ENCODE measurements at places on chromosomes 7 and 10.

DNA sequence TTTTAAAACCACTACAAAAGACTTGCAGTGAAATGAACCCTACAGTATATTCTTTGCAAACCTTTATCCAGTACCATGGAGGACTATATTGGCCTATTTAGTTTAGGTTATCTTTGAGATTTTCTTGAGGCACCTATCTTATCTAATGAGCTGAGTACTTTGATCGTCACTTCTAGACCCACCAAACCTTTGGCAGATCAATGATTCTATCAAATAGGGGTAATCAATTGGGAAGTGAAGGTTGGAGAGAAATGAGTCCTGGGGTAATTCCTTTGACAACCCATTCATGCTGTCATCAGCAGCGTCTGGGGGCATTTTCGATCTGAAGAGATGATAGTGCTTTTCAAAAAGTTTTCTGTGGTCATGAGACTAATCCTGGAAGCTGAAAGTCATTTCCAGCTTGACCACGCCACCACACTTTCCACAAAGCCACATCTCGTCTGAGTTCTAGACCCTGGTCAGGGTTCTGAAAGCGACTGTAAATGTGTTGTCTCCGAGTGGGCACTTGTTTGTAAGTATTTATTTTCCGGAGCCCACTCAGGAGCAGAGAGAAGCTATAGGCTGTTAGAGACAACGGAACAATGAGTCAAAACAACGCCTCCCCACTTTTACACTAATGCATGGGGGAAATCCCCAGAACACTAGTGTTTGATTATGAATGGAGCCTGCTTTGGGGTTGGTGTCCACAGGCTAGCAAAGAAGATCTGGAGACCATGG lies 4.8 kb downstream of the EGR2 start:
- DNase-seq: no peak

DNA sequence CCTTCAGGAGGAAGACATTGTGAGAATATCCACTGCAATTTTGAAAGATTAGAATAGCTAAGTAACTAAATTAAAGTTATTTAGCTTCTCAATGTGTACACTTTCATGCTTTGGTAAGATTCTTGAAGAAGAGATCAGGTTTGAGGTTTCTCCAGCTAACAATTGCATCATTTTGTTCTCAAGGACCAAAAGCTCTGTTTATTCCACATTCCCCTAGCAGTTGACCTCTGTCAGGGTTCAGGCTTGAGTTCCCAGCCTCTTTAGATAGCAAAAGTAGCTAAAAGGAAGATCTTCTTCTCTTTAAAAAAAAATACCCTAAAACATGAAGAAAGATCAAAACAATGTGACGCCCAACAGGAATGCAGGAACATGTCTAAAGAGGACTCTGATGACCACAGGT lies 179.4 kb upstream of the IGFBP3 start:
- DNase-seq: no peak

DNA sequence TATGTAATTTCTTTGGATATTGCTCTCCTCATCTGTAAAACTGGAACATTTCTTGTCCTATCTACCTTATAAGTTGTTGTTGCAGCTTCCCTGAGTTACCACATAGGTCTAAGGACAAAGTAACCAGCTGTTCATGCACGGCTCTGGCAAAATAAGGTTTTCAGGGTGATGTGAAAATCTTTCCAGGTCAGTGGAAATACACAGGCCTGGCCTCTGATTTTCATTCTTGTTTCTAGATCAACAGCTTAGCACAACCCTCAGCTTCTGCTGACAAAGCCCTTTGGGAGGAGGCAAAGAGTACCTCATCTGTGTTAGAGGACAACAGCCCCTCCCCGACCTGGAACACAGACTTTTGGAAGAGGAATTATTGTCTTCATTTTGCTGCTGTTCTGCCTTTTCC lies 117.5 kb upstream of the AGK start:
- DNase-seq: no peak

DNA sequence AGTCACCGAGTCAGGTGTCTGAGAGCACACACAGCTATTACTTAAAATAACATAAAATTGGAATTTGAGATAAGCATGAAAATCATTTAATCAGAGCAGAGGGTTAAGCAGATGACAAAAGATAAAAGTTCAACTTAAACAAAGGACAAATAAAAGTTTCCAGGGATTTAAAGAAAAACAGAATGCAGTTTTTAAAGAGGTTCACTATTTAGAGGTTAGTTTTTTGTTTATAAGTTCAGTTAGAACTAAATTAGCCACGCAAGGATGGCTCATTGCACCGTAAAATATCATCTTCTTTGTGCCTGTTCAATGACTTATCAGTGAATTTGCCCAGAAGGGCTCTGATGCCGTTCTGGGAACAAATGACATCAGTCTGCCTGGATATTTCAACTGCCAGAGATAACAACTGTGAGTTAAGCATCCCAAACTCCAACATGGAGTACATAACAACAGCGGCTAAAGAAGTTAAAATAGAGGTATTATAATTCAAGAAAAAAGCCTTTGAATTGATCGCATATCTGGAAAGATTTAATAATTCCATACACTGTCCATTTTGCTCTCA lies 107.8 kb downstream of the ANK3 start:
- DNase-seq: no peak

DNA sequence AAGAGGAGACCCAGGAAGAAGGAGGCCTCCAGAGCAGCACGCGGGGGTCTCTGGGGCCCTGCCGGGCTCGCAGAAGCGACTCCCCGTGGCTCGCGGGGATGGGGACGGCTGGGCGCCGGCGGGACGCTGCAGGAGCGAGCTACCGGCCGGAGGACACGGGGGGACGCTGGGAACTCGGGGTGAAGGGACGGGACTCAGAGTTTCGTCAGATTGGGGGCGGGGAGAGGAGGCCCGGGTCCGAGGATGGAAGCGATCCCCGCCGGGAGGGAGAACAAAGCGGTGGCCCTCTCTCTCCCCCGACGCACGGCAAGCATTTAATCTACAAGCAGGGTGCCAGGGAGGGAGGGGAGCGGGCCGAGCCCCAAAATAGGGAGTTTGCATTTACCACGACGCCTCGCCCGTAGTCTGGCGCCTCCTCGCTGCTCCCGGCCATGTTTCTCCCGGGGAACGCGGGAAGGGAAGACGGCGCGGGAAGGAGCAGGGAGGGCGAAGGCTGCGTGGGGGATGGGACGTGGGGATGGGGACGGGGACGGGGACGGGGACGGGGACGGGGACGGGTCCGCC lies at the start of gene PRTFDC1:
Gene PRTFDC1 (minus strand): TSS at position 464 of the 564 bp plus-strand sequence. CDS start 31 bp downstream, at position 433.
- peak; percentile 78 for DNase-seq

DNA sequence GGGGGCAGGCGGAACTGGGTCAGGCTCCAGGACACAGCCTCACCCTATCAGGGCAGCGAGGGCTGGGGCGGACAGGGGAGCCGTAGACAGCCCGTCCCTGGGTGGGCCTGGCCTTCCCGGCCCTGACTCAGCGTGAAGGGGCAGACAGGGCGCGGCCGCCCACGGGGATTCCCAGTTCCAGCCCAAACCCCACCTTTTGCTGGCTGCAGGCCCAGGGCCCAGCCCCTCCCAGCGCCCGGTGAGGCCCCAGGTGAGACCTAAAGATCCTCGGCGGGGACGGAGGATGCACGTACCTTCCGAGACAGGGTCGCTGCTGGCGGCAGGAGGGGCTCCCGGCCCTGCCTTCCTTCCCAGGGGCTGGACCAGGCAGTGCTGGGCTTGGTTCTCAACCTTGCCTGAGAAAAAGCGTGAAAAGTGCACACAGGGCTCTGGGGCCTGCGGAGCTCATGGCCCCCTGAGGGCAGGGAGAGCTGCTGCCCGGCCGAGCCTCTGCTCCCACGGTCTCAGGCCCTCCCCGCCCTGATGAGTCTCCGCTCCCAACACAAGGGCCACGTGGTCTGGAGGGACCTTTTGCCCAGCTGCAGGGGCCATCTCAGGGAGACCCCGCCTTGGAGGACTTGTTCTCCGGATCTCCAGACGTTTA lies 43.9 kb upstream of the DNAJB6 start:
- no peak for DNase-seq

GRCh38 chr7:74501298-74501697 lies 47.6 kb downstream of the GTF2IRD1 start:
- no peak for DNase-seq

GRCh38 chr7:29851487-29851886 lies 45.2 kb downstream of the WIPF3 start:
- no peak for DNase-seq

DNA sequence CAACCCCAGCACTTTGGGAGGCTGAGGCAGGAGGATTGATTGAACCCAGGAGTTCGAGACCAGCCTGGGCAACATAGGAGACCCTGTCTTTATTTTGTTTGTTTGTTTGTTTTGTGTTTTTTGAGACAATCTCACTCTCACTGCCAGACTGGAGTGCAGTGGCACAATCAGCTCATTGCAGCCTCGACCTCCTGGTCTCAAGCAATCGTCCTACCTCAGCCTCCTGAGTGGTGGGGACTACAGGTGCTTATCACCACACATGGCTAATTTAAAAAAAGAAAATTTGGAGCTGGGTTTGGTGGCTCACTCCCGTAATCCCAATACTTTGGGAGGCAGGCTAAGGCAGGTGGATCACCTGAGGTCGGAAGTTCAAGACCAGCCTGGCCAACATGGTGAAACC lies 30.6 kb upstream of the CCL24 start:
- DNase-seq: no peak

- DNase-seq: no peak
Observed at GRCh38 chr10:96280859-96281258, 9.5 kb upstream of the BLNK start.

DNA sequence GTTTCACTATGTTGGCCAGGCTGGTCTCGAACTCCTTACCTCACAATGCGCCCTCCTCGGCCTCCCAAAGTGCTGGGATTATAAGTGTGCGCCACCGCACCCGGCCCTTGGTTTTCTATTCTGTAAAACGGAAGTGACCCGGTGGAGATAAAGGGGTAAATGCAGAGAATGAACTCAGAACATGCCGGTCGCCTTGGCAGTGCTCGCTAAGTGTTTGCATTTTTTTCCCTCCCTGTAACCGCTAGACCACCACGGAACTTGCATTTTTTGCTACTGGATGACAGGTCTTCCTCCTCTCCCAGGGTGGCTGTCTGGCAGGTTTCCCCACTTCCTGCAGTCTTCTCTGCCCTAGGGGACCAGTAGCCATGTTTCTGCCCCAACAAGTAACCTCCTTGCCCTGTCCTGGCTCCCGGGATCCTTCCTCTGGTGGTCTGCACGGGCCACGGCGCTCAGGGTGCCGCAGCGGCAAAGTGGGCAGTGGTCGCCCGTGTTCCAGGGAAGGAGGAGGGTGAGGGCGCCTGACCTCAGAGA lies 18.8 kb upstream of the GNA12 start:
- DNase-seq: peak; percentile 66

DNA sequence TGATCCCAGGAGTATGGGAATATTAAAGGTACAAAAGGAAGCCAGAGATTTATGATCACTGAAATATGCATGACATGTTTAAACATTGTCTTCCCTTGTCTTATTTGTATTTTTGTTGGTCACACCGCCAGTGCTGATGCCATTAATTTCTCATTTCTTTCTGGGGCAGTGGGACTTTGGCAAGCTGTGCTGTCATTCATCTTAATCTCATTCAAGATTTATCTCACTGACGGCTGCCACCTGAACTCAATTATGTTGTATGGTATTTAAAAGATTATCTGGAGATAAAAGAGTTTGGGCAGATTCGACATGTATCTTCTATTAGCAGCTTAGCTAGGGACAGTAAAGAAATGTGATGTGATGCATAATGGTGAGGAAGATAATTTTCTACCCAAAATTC lies 284.9 kb upstream of the PLXDC2 start:
- no peak for DNase-seq

- DNase-seq: no peak
Observed at GRCh38 chr10:31660300-31660699, 268.3 kb downstream of the ARHGAP12 start.

DNA sequence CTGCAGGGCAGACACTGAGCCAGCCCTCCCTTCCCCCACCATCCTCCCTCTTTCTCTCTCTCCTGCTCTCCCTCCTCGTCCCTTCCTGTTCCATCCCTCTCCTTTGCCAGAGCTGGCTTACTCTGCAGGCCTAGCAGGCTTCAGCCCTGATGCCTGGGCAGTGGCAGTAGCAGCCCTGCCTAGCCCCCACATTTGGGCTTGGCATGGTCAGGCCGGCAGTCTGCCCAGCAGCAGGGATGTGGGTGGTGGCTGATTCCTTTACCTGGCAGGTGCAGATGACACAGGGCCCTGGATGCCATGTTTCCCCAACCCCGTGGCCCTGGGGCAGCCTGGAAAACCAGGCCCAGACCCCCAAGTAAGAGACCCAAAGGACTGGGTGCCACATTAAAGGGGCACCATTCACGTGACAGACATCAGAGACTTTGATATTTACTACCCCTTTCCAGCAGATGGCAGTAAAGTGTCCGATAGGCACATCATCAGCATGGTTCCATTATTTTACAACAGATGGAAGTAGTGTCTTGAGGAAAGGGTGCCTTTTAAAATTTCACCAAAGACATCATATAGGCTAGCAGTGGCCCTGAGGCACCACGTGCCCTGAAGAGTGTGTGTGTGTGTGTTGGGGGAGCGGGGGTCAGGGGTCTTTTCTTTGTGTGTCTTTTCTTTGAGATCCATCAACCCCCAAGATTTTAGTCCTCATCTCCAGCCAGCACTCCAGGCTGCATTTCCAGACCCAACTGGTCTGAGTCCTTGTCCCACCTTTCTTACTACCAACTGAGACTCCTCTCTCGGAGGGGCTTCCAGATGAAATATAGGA lies 5.9 kb downstream of the KCP start:
- no peak for DNase-seq

DNA sequence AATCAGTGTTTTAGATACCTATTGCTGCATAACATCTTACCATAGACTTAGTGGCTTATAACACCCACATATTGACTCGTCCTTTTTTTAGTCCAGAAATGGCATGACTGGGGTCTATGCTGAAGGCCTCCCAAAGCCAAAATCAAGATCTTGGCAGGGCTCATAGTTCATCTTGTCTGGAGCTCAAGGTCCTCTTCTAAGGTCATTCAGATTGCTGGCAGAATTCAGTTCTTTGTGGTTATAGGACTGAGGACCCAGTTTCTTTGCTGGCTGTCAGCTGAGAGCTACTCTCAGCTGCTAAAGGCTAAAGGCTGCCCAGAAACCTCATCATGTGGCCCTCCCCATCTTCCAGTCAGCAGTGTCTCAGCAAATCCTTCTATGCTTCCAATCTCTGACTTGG lies 165.5 kb downstream of the FAM107B start:
- no peak for DNase-seq
